ENCODE measurements at places on chromosomes 3 and 15.

DNA sequence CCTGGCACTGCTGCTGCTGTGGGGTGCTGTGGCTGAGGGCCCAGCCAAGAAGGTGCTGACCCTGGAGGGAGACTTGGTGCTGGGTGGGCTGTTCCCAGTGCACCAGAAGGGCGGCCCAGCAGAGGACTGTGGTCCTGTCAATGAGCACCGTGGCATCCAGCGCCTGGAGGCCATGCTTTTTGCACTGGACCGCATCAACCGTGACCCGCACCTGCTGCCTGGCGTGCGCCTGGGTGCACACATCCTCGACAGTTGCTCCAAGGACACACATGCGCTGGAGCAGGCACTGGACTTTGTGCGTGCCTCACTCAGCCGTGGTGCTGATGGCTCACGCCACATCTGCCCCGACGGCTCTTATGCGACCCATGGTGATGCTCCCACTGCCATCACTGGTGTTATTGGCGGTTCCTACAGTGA is 2.1 kb downstream of the GRM2 start:
- DNase-seq, result no peak

DNA sequence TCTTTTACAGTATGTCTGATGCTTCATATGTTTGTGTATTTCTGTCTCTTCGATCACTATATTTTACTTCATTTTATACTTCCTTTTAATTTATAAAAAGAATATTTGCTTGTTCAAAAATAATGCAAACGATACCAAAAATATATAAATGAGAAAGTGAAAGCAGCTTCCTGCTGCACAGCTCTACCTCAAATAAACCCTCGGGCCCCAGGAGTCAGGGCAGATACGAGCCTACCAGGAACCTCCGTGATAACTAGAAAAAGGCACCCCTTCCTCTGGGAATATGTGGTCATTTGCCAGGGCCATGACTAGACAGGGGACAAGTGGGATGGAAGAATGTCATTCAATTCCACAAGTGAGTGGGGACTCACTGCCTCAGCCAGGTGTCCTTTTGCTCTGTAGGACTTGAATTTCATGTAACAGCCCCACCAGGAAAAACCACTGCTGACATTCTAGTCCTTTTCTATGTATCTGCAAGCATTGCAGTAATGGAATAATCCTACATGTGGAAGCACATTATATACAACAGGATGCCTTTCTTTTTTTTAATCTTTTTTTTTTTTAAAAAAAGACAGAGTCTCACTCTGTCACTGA is 133.3 kb downstream of the SUCLG2 start:
- DNase-seq, result no peak

GRCh38 chr3:64022451-64023186 is 675 bp downstream of the PSMD6 start:
- no peak for DNase-seq

DNA sequence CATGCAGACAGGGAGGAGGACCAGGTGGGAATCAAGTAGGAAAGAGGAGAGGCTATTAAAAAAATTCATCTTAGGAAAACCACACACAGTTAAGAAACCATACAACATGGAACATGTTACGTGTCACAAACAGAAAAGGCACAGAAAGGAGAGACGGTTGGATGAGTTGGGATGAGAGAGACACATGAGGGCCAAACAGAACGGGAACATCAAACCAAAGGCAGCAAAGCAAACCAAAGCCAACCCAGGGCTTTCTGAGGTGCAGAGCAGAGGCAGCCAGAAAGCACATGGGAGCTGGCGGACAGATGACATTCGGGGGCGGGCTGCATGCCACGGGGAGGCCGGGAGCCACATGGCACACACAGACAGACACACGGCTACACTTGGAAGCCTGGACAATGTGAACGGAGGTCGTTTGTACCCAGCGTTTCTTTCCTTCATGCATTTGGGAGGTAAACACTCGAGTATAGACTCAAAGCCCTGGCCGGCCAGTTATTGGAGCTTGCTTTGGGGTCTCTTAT is 8.6 kb upstream of the SEC13 start:
- DNase-seq, result no peak

DNA sequence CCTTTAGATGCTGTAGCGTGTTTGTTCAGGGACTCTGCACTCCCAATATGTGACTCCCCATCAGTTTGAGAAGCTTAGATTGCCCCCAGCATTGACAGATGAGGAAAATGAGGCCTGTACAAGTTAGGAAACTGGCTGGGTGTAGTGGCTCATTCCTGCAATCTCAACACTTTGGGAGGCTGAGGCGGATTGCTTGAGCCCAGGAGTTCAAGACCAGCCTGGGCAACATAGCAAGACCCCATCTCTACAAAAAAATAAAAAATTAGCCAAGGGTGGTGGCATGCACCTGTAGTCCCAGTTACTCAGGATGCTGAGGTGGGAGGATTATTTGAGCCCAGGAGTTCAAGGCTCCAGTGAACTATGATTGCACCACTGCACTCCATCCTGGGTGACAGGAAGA is 14.0 kb upstream of the PTPN23 start:
- DNase-seq, result no peak

DNA sequence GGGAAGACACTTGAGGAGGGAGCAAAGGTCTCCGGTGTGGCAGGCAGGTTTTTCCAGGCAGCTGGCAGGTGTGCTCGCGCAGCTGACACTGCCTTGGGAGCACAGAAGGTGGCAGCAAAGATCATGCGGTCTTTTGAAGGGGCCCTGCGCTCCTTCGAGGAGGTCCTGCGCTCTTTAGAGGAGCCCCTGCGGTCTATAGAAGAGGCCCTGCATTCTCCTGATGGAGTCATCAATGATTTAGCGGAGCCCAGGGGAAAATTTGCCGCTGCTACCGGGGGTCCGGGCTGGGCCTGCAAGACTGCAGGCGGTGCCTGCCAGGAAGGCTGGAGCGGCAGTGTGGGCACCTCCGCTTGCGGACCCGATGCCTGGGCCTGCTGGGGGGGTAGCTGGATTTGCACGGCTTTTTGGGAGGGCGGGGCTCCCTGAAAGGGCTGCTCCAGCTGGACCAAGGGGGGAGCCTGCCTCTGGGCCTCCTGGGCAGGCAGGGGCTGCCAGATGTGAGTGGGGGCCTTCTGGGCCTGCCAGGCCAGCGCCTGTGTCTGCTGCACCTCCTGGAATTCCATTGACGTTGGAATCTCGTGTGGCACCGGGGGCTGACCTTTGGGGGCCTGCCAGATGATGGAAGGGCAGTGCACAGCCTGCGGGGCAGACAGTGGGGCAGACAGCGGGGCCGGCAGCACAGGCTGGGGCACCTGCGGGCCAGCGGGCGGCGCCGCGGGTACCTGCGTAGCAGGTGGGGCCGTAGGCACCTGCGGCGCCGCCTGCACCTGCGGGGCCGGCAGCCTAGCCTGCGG is 2.1 kb downstream of the MAGEL2 start:
- DNase-seq, result no peak

DNA sequence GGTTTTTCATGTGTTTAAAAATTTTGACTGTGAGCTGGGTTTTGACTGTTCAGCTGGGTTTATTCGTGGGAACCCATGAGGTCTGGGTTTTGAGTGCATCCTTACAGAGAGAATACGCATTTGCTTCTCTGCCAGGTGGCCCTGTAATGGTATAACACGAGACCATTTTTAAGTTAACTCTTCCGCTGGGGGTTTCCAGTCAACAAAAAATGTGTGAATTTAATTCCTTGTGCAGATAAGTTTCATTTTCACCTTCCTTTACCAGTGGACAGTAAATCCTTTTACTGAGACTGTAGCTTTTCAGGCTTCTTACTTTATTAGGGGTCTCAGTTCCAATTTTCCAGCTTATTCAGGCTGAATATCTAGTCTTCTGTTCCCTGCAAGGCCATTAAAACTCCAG is 149.6 kb downstream of the OPA1 start:
- DNase-seq, result no peak

- DNase-seq, result no peak
Observed at GRCh38 chr3:46423588-46423987, 16.5 kb downstream of the CCRL2 start.

DNA sequence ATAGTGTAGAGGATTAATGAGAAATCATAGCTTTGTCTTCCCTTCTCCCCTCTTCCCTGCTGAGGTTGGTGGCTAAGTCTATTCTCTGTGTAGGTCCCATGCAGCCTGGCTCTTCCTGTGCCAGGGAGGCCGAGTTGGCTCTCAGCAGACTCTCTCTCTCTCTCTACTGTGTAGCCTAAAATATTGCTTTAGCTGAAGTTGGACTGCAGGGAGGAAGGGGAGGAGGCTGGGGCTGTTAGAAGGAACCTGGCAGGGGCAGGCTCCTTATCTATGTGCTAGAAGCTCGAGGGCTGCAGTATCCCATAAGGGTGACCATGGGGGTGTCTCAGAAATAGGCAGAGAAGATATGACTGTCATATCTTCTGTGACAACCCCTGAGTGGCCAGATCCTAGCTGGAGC is 160.8 kb downstream of the EPHB1 start:
- DNase-seq, result no peak

- no peak for DNase-seq
Observed at GRCh38 chr15:68986322-68986721, 28.2 kb upstream of the NOX5 start.

DNA sequence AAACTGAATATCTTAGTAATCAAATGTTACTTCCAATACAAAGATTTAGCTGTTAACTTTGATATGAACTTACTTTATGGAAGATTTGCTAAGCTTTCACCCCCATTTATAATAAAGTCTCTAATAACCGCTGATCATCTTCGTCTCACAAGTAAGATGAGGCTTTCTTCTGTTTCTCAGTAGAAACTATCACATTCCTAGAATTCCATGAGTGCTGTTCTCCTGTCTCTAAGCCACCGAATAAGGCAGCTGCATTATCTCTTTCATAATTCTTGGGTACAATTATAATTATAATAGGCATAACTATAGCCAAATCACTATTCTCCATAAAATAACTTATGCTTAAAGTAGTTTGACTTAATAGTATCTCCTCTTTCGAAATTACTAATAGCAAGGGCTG is 18.3 kb upstream of the SETMAR start:
- no peak for DNase-seq
